ENCODE measurements at places on chromosomes 11 and 22.

DNA sequence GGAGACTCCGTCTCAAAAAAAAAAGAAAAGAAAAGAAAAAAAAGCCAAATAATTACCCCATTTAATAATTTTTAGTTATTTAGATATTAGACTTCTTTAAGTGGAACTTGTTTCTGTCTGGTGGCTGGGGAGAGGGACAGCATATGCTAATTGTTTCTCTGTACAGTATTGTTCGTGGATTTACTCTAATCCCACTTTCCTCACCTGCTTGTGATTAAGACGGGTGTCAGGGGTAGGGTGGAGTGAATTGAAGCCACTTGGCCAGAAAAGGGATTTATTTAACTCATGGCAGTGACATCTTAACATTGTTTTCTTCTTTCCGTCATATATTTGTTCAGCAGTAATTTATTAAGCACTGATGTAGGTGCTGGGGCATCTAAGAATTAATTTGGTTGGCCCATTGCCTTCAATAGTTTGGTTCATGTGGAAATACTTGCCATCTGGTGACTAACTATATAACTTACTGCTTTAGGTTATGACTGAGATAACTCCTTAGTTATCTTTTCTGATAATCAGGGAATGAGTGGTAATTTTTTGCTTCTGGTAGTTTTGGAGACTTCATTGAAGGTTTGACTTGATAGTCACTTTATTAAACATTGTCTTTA lies 4.6 kb downstream of the TNRC6B start:
- no peak for DNase-seq

GRCh38 chr11:119108146-119108856 lies 1.2 kb downstream of the C2CD2L start:
- no peak for DNase-seq

DNA sequence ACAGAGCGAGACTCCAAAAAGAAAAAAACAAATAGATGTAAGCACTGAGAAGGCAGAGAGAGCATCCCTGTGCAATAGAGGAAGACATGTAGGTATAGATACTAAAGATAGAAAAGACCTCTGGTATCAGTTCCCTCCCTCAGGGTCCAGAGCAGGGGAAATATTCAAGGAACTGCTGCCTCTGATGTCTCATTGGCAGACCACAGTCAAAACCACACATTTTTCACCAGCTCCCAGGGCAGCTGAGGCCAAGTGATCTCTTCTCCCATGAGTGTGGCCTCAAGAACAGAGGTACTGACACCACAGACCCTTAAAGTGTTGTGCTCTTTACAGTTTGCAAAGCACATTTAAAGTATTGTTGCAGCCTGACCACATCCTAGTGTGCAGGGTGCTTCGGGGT lies 288.5 kb downstream of the NTM start:
- no peak for DNase-seq

DNA sequence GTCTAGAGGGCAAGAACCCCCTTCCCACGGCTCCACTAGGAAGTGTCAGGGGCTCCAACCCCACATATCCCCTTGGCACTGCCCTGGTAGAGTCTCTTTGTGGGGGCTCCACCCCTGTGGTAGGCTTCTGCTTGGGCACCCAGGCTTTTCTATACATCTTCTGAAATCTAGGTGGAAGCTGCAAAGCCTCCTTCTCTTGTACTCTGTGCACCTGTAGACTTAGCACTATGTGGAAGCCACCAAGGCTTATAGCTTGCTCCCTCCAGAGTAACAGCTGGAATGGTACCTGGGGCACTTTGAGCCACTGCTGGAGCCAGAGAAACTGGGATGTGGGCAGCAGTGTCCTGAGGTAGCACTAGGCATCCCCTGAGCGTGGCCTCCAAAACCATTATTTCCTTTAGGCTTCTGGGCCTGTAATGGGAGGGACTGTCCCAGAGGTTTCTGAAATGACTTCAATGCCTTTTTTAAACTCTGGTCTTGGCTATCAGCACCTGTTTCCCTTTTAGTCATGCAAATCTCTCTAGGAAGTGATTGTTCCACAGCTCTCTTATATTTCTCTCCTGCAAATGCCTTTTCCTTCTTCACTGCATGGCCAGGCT lies 68.4 kb downstream of the TRAF6 start:
- no peak for DNase-seq

DNA sequence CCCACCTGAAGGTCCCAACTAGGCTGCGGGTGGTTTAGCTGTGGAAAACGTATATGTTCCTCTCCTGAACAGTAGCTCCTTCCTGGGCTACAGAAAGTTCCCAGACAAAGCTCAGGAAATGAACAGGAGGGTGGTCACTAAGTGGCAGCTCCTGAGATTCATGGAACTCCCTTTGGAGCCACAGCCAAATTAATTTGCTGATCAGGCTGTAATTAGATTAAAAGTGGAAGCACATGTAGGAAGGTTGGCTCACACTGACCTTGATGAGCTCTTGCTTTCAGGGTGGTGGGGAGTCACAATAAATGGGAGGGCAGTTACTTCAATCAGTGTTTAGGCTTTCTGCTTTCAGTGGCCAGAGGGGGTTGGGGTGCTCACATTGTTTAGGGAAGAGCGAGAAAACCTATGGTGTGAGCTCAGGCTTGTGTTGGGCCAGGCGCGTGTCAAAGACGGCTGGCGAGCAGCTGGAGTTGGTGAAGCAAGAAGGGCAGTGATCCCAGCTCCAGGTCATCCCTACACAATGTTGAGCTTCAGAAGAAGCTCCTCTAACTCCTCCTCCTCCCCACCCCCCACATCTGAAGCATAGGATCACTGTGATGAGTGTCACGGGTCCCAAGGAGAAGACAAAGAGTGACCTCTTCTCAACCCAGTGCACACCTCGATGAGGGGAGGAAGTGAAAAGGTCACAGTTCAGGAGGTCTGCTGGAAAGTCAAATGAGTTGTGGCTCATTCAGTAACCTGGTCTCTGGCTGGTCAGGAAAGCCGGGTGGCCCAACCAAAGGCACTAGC lies 42.5 kb downstream of the CLPB start:
- no peak for DNase-seq
